ENCODE measurements at places on chromosomes 2 and 18.

- DNase-seq, result no peak
Measured at GRCh38 chr18:73980289-73980979, 167.2 kb downstream of the FBXO15 start.

GRCh38 chr2:143333168-143333791 lies 204.1 kb downstream of the ARHGAP15 start:
- DNase-seq, result no peak

GRCh38 chr2:156657809-156658208 lies 221.6 kb downstream of the GPD2 start:
- no peak for DNase-seq

- DNase-seq, result no peak
Measured at GRCh38 chr2:58640042-58640441, 398.9 kb upstream of the FANCL start.

DNA sequence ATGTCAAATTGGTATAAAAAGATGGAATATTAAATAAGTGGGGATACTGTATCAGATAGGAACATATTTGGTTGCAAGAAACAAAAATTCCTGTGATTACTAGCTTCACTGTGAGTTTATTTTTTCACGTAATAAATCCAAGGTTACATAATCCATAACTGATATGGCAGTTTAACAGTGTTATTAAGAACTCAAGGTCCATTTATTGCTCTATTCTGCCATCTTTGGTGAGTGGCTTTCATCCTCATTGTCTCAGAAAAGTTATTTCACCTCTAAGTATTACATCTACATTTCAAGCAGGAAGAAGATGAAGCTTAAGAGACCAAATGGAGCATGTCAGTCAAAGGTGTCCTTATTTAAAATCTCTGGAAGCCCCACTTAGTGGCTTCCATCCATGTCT lies 37.2 kb downstream of the YIPF4 start:
- DNase-seq, result no peak

DNA sequence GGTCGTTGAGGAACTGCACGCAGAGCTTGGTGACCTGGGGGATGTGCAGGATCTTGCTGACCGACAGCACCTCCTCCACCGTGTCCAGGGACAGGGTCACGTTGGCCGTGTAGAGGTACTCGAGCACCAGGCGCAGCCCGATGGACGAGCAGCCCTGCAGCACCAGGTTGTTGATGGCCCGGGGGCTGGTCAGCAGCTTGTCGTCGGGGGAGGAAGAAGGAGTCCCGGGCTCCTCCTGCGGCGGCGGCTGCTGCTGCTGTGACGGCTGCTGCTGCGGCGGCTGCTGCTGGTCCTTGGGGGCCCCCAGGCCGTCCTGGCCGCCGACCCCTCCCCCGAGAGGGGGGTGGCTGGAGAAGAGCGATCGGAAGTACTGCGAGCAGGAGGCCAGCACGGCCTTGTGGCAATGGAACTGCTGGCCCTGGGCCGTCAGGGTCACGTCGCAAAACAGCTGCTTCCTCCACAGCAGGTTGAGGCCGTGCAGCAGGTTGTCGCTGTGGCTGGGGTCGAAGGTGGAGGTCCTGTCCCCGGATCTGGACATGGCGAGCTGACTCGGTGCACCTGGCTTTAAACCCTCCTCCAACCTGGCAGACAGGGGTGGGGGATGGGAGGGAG lies 2.7 kb downstream of the KLHL14 start:
- no peak for DNase-seq

DNA sequence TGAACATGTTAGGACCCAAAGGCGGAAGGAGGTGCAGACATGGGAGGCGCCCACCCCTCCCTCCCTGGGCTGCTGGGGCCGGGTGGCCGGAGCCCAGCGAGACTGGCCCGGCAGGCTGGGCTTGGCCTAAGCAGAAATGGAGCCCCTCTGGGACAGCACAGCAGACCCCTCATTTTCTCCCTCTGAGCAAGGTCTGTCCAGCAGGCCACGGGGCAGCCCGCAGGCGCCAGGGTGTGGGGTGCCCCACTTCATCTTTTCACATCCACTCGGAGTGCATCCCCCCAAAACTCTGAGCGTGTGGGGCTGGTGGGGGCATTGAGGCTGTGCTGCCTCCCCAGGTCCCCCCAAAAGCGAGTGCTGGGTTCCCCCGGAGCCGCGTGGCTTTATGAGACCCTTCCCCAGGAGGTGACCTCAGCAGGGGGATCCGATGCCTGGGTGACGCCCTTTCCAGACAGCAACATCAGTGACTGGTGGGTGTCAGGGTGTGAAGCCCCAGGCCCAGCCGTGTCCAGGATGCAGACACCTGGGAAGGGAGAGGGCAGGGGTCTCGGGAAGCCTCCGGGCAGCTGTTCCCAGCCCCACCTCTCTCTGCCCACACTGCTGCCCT lies 36.7 kb upstream of the GPC1 start:
- DNase-seq, result no peak

GRCh38 chr18:23259701-23260681 lies 124.7 kb downstream of the CABLES1 start:
- DNase-seq, result no peak

GRCh38 chr2:147663153-147663961 lies 181.5 kb upstream of the ACVR2A start:
- peak; percentile 53 for DNase-seq

DNA sequence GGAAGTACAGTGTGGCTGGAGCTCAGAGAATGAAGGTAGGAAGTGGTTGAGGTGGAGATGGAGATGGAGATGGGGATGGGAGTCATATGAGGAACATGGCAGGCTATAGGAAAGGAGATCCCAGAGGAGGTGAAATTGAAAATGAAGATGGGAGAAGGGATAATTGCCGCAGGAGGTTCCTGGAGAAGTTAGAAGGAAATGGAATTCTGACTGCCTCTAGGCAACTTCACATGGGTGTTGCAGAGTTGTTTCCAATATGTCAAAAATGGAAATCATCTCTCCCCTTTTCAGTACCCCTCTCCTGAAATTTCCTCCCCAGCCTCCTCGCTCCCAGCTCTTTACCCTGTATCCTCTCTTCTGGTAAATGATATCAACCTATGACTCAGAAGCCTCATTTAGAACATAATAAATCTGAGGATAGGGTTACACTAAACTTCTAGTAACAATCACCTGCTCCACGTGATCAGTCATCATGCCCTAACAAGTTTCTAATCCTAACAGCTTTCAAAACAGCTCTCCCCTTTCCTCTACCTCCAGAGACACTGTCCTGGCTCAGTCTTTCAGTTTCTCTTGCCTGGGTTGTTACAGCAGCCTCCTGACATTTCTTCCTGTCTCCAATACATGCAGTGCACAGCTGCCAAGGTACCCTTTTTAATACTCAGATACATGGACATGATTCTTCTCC lies 201.9 kb upstream of the RBMS1 start:
- no peak for DNase-seq

- peak; percentile 55 for DNase-seq
Measured at GRCh38 chr2:230411570-230412370, 4.2 kb upstream of the SP100 start.

- DNase-seq, result no peak
Measured at GRCh38 chr2:237459741-237460174, 27.3 kb upstream of the MLPH start.

GRCh38 chr2:113961000-113961399 lies 71.1 kb downstream of the ACTR3 start:
- DNase-seq, result no peak

DNA sequence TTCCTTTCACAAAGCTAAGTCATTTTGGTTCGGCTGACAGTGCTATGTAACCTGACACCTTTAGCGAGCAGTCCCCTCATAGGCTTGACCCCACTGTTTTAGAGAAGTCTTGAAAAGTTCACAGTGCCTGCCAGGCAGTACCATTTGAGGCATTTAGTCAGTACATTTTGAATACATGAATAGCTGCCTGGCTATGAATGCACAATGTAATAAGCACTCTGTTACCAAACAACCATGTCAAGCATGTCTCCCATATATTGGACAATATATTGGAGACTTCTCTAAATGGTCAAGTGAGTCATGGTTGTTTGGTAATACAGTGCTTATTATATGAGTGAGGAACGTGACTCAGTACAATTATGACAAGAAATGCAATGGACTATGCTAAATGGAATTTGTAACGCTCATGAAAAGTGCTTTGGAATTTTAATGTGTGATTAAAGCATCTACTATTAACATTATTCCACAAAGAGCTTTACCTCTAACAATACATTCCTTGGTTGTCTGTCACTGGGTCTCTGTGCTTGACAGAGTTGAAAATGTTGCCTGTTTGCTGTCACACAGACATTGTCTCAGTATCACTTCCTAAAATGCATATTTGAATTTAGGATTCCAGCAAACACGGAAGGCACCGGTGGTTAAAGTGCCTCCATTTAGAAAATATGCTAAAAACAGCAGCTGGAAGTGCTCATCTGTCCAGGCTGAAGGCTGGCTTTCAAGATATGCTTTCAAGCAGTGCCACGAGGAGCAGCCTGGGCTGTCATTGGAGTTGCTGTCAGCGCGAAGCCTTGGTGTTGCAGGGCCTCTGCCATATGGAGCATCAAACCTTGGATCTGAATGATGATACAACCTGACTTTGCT lies 458.6 kb downstream of the FBXO15 start:
- DNase-seq, result no peak

- no peak for DNase-seq
Measured at GRCh38 chr18:77223653-77224052, 26.0 kb upstream of the GALR1 start.

DNA sequence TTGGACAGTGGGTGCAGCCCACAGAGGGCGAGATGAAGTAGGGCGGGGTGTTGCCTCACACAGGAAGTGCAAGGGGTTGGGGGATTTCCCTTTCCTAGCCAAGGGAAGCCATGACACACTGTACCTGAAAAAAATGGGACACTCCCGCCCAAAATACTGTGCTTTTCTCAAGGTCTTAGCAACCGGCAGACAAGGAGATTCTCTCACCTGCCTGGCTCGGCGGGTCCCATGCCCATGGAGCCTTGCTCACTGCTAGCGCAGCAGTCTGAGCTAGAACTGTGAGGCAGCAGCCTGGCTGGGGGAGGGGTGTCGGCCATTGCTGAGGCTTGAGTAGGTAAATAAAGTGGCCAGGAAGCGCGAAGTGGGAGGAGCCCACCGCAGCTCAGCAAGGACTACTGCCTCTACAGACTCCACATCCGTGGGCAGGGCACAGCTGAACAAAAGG lies 244.7 kb downstream of the NBAS start:
- peak; percentile 3 for DNase-seq

All from CD4-positive, alpha-beta T cell treated with Interleukin-6 at 100 ng/mL for 8 hours (primary cell).